ENCODE measurements at places on chromosomes 4 and X. TPM values are rescaled to one million over a fixed set of nuclear protein-coding genes. Genes with fewer than 3 reads are reported as not detected.

DNA sequence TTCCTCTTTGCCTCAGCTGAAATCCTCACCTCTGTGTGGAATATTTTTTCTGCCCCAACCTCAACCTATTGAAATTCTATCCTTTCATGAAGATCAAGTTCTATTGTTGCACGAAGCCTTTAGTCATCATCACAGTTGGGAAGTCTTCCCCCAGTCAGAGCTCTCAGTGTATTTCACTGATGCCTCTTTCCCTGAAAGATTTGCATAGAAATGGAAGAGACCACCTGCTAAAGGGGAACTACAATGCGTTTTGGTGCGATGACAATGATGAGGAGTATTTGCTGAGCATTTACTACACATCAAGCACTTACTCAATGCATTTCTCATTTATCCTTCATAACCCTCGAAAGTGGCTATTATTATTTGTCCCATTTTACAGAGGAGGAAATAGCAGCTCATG lies 151.2 kb upstream of the KLF3 start:
- H3K36me3 ChIP-seq = no peaks in the 10 kb centered on the region
- H3K27ac ChIP-seq = no peak overlapping the region
- peaks cover 8% of the 10 kb centered on the region for H3K4me1 ChIP-seq

GRCh38 chr4:948936-949300 lies 16.7 kb downstream of the TMEM175 start:
- peaks cover 6% of the 10 kb centered on the region for H3K4me1 ChIP-seq
- H3K36me3 ChIP-seq = no peaks in the 10 kb centered on the region
- peaks cover 3% of the 10 kb centered on the region for H3K27me3 ChIP-seq
- no peak for DNase-seq
- no peak overlapping the region for H3K4me3 ChIP-seq

DNA sequence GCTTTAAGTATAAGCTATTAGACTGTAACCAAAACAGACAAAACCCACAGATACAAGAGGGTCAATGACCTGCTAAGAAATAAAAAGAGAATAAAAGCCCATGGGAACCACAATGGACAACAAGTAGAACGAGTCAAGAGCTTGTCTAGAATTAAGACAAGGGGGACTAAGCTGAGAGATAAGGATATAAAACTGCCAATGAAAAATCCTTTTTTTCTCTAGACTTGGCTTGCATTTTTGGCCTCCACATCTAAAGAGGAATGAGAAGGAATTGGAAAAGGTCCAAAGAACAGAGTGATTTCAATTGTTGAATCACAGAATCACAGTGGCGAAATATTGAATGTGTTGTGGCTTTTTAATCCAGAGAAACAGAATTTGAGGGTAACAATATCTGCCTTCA lies 135.7 kb downstream of the QDPR start:
- H3K4me1 ChIP-seq = no peaks in the 10 kb centered on the region
- H3K27ac ChIP-seq = no peak overlapping the region
- DNase-seq = no peak
- H3K4me3 ChIP-seq = no peak overlapping the region

- no peak overlapping the region for H3K27ac ChIP-seq
- no peaks in the 10 kb centered on the region for H3K4me1 ChIP-seq
- DNase-seq = no peak
- peaks cover 11% of the 10 kb centered on the region for H3K36me3 ChIP-seq
- no peaks in the 10 kb centered on the region for H3K27me3 ChIP-seq
- H3K4me3 ChIP-seq = no peak overlapping the region
Observed at GRCh38 chr4:22417408-22417807, 98.5 kb downstream of the ADGRA3 start.

- no peak overlapping the region for H3K4me3 ChIP-seq
- no peak overlapping the region for H3K27ac ChIP-seq
- no peaks in the 10 kb centered on the region for H3K27me3 ChIP-seq
- DNase-seq = no peak
- H3K36me3 ChIP-seq = peaks cover 4% of the 10 kb centered on the region
Observed at GRCh38 chr4:535181-535923, 36.3 kb downstream of the PIGG start.

- DNase-seq = no peak
- no peaks in the 10 kb centered on the region for H3K36me3 ChIP-seq
- H3K4me1 ChIP-seq = no peaks in the 10 kb centered on the region
- H3K27me3 ChIP-seq = no peaks in the 10 kb centered on the region
- no peak overlapping the region for H3K4me3 ChIP-seq
Observed at GRCh38 chr4:21753084-21753760, 195.3 kb downstream of the KCNIP4 start.

DNA sequence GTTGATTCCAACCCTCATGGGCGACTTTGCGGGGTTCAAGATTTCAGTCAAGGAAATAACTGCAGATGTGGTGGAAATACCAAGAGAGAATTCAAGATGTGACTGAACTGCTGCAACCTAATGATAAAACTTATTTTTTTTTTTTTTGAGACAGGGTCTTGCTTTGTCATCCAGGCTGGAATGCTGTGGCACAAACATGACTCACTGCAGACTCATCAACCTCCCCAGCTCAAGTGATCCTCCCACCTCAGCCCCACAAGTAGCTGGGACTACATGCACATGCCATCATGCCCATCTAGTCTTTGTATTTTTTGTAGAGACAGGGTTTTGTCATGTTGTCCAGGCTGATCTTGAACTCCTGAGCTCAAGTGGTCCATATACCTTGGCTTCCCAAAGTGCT lies 19.5 kb upstream of the WDFY3 start:
- H3K36me3 ChIP-seq = no peaks in the 10 kb centered on the region
- H3K27ac ChIP-seq = no peak overlapping the region
- DNase-seq = no peak

DNA sequence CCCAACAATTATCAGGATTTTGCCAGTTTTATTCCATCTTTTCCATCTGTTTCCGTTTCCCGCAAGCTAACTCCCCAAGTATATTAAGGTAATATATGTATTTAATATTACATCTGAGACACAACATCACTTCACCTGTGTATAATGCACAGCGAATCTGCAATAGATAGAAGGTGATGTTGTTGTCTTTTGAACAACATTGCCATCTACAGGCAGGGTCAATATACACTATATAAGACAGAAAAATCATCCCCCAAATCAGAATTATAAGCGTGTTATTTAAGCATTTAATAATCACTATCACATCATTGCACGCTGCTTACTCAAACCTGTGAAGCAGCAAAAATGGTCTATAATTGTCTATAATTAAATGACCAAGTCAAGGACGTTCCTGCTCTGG lies 1115.5 kb downstream of the NLGN4X start:
- DNase-seq = no peak
- no peak overlapping the region for H3K4me3 ChIP-seq
- no peak overlapping the region for H3K27ac ChIP-seq
- no peaks in the 10 kb centered on the region for H3K4me1 ChIP-seq
- no peaks in the 10 kb centered on the region for H3K27me3 ChIP-seq

DNA sequence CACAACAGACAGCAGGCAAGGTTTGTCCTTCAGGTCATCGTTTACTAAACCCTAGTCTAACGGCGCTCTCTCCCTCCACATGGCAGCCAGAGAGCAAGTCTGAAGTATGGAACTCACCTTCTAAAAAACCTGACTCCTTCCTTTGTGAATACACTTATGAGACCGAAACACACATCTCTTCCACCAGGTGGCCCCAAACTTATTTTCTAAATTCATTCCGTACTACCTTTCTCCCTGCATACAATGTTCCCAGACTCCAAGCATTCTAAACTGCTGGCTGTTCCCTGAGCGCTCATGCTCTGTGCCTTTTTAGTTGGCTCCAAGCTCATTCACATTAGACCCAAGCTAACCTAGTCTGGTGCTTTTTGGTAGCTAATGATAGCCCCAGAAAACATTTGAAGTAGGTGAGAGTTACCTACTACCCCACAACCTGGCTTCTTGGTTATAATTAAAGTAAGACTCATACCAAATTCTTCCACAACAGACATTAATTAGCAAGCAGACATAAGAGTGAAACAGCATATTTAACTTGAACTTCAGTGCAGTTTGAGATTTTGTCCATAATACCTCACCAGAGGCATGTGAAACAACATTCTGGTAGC lies 67.6 kb upstream of the DCLK2 start:
- H3K27ac ChIP-seq = no peak overlapping the region
- DNase-seq = no peak
- H3K4me3 ChIP-seq = no peak overlapping the region
- peaks cover 2% of the 10 kb centered on the region for H3K4me1 ChIP-seq
- no peaks in the 10 kb centered on the region for H3K36me3 ChIP-seq

The MBNL3 gene
- polyA plus RNA-seq = 3.8 TPM

The WDR17 gene
- polyA plus RNA-seq = 1.4 TPM

The MAGEA6 gene
- polyA plus RNA-seq = 0.08 TPM

The DOCK11 gene
- 2.8 TPM for polyA plus RNA-seq

The ITGB1BP2 gene
- polyA plus RNA-seq = 2.6 TPM

The DCAF8L2 gene
- polyA plus RNA-seq = not detected
